ENCODE measurements at places on chromosomes 12 and 14.

GRCh38 chr12:21725731-21726130 lies 48.8 kb downstream of the KCNJ8 start:
- no peak for DNase-seq

GRCh38 chr12:22576473-22576872 lies 32.1 kb upstream of the C2CD5 start:
- no peak for DNase-seq

DNA sequence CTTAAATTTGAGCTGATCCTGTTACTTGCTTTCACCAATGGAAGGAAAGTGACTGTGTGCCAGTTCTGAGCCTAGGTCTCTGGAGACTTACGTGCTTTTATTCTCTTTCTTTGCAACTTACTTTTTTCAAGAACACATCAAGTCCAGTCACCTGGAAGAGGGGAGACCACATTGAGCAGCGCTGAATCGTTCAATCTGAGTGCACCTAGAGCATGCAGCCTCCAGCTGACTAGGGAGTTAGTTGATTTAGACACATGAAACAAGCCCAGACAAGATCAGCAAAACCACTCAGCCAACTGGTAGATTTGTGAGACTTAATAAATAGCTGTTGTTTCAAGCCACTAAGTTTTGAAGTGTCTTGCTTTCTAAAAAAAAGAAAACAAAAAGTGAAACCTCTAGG lies 1014.8 kb upstream of the FBXO33 start:
- no peak for DNase-seq

DNA sequence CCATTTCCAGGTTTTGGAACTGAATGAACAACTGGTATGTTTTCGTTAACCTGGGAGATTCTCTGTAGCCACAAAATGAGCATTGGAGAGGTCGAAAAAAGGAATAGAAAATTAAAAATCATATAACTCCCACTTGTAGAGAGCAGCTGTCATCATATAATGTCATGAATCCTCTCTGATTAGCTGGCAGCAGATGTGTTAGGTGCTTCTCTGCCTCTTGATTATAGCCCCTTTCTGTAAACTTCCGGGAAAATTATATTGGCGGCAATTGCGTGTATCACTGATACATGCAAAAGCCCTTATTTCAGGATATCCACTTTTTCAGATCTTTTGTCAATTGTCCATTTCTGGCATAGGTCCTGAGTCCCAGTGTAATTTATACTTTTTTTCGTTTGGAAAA lies 31.7 kb downstream of the FGD4 start:
- DNase-seq: no peak

Data from Ammon's horn (tissue), 1 donor.